ENCODE measurements at places on chromosomes 12 and 14.

DNA sequence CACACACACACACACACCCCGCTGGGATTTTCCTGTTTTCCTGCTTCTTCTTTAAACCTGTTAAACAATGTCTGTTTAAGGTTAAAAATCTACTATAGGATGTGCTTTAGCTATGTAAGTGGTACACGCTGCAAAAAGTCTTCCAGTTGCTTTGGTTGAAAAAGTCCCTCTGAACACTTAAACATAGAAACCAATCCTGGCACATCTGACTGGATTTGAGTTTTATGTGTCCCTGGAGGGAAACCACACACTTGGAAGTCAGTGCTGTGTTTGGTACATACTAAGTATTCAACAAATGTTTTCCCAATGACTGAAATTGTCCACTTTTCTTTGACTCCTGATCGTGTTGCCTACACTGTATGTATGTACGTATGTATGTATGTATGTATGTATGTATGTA lies 22.0 kb downstream of the CFL2 start:
- DNase-seq = no peak

DNA sequence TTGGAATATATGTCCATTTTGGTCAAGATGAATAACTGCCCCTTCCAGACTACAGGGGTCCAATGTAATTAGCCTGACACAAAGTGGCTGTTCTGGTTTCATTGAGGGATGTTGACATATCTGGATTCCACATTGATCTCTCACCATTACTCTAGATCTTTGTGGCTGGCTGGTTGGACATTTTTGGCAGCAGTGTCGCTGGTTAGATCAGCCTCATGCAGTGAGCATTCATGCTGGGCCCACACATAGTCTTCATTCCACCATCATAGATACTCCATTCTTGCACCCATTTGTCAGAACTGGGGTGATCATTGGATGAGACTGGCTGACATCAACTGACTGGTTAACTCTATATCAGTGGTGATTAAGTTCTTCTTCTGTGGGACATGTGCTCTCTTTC lies 74.4 kb downstream of the MGST1 start:
- DNase-seq = no peak

DNA sequence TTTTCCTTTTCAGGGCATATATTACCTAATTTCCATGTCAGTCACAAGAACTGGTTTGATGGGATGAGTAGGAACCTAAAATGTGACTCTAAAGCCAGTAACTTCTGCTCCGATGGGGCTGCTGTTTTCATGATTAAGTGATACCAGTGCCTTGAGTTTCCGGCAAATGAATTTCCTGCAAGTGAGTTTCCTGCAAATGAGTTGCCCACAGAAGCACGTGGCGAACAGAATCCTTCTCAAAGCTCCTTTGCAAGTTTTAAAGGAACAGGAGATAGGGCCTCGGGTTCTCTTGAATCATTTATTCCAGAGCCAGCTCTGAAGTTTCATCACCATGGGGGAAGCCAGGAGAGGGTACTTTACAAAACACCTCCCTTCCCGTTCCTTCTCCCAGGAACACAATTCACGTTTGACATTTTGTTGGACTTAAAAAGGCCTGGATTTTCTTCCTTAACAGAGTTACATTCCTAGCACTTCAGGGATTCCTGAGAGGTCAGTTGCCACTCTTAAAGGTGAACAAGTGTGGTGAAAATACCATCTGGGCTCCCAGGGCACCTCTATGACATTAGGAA lies 2.2 kb upstream of the PPTC7 start:
- DNase-seq = no peak

GRCh38 chr14:106842687-106843086 lies 1316.3 kb downstream of the TMEM121 start:
- no peak for DNase-seq
